Stimulated activated CD8-positive, alpha-beta memory T cell treated with anti-CD3 and anti-CD28 coated beads, Interleukin-15, amount 100 ng/mL, for 4 hours (primary cell): ENCODE measurements at places on chromosomes 12 and 14.

DNA sequence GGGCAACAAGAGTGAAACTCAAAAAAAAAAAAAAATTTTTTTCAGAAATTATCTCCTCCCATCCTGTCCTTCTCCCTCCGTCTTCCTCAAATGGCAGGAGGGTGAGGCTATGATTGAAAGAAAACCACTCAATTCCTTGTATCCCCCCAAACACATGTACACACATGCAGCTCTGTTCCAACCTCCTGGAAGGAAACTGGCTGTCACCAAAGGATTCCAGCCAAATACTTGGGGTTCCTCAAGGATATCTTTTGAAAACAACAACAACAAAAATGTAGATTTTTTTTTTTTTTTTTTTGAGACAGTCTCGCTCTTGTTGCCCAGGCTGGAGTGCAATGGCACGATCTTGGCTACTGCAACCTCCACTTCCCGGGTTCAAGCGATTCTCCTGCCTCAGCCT is 46.8 kb upstream of the VASH1 start:
- DNase-seq, result no peak

DNA sequence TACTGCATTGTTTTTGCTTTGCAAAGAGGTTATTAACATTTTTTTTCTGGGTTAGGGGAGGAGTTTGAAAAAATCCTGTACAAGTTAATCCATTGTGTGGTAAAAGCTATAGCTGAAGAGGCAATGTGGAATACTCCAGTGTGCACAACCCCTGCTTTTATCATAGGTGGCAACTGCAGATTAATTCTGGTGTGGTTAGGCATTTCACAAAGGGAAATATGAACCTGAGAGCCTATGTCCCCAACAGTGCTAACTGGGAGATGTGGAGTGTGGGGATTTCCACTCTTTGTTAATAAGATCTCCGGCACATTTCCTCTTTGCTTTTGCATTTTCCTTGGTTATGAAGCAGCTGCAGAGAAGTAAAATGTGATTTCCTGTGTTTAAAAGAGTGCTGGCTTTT is 33.6 kb downstream of the PRORP start:
- DNase-seq, result no peak

GRCh38 chr12:9033265-9033887 is 44.0 kb downstream of the KLRG1 start:
- DNase-seq, result no peak

- DNase-seq, result no peak
These were observed 73.4 kb upstream of the ETV6 start for GRCh38 chr12:11576104-11576503.

- peak; percentile 44 for DNase-seq
These were observed 42.3 kb upstream of the MDM1 start for GRCh38 chr12:68374307-68374982.

GRCh38 chr14:75551021-75551420 is 27.4 kb upstream of the FLVCR2 start:
- no peak for DNase-seq

- no peak for DNase-seq
These were observed 4.2 kb downstream of the RARG start for GRCh38 chr12:53227836-53228235.

- no peak for DNase-seq
These were observed 68.7 kb upstream of the STXBP6 start for GRCh38 chr14:25118671-25119070.

- peak; percentile 6 for DNase-seq
These were observed 69.4 kb upstream of the EVL start for GRCh38 chr14:99995700-99996356.

- no peak for DNase-seq
These were observed 42.0 kb downstream of the GLIPR1L2 start for GRCh38 chr12:75432924-75433323.

GRCh38 chr14:98393527-98393926 is 878.5 kb downstream of the BCL11B start:
- no peak for DNase-seq

DNA sequence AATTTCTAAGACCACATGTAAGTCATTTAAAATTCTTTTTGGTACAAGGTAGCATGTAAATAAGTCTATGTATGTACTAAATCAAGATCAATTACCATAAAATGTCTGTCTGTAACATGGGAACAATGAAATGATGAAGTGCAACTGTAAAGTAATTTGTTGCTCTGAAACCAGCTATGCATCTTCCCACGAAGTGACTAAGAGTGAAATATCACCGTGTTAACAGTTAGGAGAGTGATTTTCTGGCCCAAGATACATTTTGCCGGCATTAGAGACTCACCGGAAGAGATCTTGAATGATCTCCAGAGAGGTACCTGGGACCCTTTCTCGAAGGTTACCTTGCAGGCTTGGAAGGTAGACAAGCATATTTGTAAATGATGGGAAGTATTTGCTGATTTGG is 105.8 kb downstream of the SAMD4A start:
- no peak for DNase-seq

DNA sequence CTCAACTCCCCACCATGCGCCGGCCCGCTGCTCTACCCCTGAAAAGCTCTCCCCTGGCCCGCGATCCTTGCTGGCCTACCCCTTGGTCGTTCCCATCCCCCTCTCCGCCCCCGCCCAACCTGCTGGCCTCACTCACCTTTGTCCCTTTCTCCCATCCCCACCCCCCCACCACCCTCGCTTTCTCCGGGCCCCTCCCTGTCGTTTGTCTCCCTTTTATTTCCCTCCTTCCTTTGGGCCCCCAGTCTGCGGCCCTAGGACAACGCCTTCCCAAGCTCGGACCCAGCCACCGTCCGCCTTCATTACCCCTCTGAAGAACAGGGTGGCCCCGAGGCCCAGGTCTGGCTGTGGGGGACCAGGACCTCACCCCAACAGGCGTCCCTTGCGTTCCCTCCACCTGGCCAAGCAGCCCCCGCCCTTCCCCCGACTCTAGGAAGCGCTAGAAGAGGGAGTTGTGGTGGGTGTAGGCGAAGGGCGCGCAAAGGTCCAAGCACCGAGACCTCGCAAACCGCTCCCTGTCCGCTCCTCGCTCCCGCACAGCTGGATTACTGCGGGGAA is 6.9 kb upstream of the SLC7A7 start:
- DNase-seq, result no peak

- DNase-seq, result no peak
These were observed 160.8 kb upstream of the BMP4 start for GRCh38 chr14:54117396-54117795.

DNA sequence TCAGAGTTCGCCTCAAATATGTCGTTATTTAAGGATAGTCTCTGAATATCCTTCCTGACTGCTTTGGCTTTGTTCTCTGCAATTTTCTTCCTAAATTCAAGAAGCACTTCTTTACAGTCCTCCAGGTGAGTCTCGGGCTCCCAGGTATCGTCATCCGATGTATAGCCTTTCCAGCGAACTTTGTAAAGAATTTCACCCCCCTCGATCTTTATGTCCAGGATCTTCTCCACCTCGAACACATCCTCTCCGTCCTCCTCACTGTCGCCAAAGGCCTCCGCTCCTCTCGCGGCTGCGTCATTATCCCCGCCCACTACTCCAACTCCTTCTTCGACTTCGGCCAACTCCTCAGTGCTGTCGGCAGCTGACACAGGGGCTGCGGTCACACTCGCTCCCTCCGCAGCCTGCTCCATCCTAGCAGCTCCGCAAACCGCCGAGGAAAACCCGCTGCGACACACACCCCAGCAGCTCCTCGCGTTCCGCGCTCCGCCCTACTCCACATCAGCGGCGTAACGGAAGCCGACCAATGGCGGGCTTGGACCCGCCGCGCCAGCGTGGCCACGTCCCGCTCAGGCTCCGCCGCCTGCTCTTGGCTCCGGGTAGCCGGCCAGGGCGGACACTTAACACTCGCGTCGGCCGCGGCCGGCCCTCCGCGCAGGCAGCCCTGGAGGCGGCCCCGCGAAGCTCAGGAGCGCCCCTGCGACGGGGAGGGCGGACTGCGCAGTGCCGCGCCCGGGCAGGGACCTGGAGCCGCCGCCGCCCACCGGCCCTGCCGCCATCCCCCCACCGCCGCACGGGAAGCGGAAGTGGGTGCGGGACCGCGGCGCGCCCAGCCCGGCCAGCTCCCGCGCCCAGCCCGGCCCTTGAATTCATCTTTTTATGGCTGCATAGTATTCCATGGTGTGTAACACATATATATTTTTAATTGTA is 4.1 kb downstream of the CD163L1 start:
- peak; percentile 13 for DNase-seq

DNA sequence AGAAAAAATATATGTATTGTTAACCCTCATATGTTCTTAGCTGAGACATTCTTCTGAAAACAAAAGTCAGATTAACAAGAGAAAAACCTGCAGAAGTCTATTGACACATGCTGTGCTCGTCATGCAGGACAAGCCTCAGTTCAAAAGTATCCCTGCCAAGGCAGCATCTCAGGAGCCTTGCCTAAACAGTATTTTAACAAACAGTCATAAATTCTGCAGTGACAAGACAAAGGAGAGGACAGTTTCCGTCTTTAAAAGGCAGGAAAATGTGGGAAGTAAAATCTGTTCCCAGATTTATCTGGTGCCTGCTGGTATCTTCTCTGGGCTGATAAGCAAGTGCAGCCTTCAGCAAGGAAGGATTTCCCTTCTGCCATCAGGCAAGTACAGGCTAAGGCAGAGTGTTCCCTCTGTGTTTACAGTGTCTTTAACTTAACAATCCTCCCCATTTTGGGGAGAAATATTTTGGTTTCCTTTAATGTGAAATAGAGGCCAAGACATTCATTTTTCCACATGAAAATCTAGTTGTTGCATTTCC is 480.2 kb upstream of the CCDC196 start:
- no peak for DNase-seq

GRCh38 chr12:96091833-96092232 is 56.4 kb upstream of the LTA4H start:
- no peak for DNase-seq

DNA sequence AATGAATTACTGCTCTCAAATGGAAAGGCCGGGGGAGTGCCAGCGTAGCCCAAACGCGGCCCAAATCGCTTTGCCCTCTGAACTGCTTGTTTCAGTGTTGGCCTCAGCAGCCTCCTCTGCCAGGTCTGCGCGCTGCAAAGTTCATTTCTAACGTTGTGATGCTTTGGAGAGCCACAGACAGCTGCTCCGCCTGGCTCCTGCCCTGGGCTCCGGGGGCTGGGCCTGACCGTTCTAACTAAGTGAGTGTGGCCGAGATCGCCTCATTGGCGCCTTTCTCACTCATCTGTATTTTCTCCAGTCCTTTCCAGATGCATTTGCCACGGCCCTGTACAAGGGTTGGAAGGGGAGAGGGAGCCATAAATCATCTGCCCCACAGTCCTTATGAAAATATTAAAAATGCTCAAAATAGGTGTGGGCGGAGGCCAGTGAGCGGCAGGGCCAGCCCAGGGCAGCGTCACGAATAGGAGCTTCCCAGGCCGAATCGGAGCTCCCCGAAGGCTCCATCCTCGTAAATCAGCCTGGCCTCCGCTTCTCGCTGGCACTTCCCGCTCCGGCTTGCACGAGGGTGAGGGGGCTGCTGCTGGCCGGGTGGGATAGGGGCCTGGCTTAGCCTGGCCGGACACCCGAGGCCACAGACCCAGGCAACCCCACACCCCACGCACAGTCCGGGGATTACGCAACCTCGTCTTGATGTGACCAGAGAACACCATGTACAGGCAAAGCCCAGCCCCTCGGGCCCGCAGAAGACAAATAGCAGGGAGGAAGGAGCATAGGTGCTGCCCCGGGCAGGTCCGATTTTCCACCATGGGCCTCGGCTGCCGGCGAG is 196.6 kb upstream of the DIO3 start:
- DNase-seq, result no peak

GRCh38 chr12:30959110-30959710 is 32.7 kb downstream of the TSPAN11 start:
- no peak for DNase-seq
